ENCODE measurements at places on chromosomes 2 and 18.

DNA sequence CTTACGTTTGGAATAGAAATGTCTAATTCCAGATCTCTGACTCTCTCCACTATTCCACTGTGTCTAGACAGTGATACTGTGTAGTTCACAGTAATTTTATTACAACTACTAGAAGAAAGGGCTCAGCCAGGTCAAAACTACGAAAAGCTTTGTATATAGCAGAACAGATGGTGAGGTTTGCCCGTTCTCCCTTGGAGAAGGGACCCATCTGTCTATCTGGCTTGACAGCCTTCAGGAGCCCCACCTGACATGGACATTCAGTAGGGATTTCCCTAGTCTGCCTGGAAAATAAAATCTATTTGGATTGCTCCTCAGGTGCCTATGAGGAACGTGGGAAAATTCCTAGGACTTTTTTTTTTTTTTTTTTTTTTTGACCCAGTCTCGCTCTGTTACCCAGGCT is 435.4 kb downstream of the NRXN1 start:
- no peak for DNase-seq

- DNase-seq = no peak
Observed at GRCh38 chr2:56806924-56807323, 623.1 kb downstream of the CCDC85A start.

GRCh38 chr2:227295806-227296205 is 29.2 kb upstream of the MFF start:
- DNase-seq = no peak

DNA sequence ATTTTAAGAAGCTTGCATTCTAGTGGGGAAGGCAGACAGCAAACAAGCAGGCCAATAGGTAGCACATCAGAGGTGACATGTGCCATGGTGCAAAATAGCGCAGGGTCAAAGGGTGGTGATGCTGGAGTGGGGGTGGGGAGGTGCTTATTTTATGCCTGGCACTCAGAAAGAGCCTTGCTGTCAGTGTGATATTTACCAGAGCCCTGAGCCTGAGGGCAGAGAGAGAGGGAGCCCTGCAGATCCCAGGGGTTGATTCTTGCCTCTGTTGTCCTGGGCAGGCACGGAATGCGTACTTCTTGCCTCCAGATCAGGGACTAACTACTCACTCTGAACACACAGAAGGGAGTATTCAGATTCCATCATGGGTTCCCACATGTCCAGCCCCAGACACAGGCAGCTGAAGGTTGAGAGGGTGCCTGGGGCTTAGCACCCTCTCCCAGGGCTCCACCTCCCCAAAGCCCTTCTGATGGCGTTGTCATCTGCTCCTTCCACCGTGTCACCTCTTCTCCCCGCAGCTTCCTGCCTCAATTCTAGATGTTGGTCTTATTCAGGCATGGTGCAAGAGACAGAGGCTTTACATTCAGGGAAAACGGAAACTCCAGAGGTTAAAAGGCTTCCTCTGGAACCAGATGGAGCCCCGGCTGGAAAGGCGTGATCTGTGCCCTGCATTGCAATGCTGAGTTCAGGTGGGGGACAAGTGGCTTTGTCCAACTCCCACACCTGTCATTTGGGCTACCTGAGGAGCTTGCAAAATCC is 252.3 kb downstream of the HAUS1 start:
- DNase-seq = no peak

DNA sequence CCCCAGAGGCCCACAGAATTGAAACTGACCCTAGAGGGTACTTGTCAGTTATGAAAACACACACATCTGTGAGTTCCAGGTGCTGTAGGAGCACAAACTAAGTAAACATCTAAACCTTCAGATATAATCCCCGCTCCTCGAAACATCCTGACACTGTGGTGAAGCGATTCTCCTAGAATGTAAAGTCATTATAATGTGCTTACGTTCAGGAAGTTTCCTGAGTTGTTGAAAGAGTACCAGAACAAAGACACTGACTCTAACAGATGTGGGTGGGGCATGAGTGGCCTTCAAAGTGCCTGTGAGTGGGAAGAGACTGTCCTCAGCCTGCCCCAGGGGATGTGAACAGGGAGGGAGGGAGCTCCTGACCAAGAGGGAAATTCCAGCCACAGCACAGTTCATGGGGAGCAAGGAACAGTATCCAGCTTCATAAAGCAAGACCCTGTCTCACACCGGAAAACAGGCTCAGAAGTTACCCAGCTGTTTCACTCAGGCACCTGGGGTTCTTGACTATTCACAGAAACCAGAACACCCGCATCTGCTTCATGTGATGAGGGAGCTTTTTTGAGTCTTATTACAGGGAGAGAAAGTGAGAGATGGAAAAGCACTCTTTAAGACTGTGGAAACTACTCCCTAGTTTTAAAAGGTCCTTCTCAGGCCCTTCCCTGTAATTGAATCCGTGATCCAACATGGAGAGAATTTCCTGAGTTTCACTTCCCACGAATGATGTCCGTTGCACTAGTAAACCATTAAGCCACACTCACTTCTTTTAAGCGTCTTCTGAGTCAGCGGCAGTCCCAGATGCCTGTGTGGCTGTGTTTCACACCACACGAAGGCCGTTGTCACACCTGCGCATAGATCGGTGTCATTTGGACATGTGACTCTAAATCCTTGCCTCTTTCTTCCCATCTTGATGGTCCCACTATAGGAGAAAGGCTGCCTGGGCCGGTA is 88.6 kb upstream of the EML6 start:
- no peak for DNase-seq

DNA sequence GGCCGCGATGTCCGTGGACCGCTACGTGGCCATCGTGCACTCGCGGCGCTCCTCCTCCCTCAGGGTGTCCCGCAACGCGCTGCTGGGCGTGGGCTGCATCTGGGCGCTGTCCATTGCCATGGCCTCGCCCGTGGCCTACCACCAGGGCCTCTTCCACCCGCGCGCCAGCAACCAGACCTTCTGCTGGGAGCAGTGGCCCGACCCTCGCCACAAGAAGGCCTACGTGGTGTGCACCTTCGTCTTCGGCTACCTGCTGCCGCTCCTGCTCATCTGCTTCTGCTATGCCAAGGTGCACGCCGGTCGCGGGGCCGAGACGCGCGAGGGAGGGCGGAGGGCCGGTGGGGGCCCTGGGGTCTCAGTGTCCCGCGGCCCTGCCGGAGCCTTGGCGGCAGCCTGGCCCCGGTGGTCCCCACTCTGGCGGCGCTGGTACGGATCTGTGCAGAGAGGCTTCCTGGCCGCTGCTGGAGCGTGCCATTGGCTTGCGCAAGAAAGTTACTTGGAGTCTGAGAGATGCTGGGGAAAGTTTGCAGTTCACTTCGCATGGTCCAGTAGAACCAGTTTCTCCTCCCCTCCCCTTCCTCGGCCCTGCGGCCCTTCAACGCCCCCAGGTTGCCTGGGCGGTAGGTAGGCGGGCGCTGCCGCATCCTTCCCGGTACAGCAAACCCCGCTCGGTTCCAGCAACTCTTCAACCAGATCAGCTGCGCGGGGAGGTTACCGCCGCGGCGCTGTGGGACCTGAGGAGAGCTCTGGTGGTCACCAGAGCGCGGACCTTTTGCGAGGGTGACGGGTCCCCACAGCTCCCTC is 1.5 kb downstream of the GALR1 start:
- DNase-seq = no peak

- no peak for DNase-seq
Observed at GRCh38 chr2:47488870-47489584, 86.1 kb downstream of the MSH2 start.

- DNase-seq = no peak
Observed at GRCh38 chr2:27314709-27315108, 6.5 kb upstream of the UCN start.

GRCh38 chr2:185219981-185220380 is 518.6 kb upstream of the FSIP2 start:
- no peak for DNase-seq

- no peak for DNase-seq
Observed at GRCh38 chr18:77111951-77112746, 20.4 kb downstream of the MBP start.

GRCh38 chr2:118865106-118865505 is 17.7 kb upstream of the EN1 start:
- DNase-seq = no peak

DNA sequence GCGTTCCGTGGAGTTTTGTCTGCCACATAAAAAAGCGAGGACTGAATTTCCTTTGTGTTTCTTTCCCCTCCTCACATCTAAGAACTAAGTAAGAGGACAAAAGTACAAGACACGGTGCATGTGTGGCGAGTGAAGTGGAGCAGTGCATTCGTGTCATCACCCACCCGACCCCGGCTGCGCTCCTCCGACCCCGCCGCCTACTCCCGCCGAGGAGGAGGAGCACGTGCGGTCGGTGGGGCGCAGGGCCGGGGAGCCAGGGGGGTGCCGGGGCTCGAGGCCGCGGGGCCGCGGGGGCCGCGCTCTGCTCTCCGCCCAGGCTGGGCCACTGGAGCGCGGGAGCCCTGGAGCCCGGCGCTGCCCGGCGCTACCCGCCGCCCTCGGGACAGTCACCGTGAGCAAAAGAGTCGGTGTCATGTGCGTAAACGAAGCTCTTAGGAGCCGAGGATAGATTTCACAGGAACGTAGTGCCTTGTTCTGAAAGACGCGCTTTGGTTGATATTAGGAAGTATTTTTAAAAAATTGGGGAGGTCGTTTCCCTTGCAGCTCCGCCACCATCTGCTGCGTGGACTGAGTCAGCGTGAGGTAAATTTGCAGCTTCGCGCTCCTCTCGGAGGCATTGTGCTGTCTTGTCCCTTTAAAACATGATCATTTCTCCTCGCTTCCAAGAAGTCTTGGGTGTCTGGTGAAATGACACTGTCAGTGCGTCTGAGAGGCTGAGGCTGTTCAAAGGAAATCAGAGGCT is 11.0 kb downstream of the TBR1 start:
- DNase-seq = no peak

- DNase-seq = no peak
Observed at GRCh38 chr2:151472966-151473365, 63.3 kb downstream of the RIF1 start.

GRCh38 chr2:96091141-96091710 is 25.1 kb downstream of the ADRA2B start:
- DNase-seq = no peak

GRCh38 chr18:25898965-25899364 is 191.4 kb downstream of the SS18 start:
- DNase-seq = no peak

GRCh38 chr18:66872277-66872676 is 268.4 kb upstream of the CDH19 start:
- DNase-seq = no peak

All from stimulated activated CD4-positive, alpha-beta T cell treated with anti-CD3 and anti-CD28 coated beads, TNF-alpha, amount 100 ng/mL, for 1 hour (primary cell).